Cortex of kidney (tissue), 1 donor: ENCODE measurements at places on chromosomes 11 and 22.

- no peak for DNase-seq
Measured at GRCh38 chr22:46895753-46896152, 133.3 kb downstream of the TBC1D22A start.

DNA sequence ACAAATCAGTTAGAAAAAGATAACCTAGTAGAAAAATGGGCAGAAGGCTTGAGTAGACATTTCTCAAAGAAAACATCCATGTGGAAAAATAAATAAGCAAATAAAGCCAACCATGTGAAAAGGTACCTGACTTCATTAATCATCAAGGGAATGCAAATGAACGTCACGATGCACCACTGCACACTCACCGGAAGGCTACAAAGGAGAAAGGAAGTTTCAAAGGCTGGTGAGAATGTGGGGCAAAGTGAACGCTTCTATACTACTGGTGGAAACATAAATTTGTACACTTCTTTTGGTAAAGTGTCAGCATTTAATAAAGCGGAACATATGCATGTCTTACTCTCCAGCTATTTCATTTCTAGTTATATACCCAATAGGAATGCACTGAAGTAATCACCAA, 166.8 kb downstream of the CSNK2A3 start:
- DNase-seq, result no peak

DNA sequence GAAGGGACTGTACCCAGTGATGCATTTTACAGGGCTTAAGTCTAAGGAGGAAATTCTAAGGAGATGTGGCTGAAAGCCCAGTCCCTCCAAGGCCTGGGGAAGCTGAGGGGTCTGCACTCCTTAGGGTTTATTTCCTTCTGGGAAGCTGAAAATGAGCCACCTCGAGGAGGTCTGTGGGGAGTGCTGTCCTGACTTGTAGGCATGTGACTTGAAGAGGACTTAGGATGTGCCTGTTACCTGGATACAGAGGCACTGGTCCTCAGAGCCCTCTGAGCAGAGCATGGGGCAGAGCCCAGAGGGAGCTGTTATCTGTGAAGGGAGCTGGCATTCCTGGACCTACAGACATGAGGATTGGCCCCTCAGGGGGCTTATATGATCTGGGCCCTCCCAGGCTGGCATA, 77.1 kb downstream of the TP53I11 start:
- no peak for DNase-seq

GRCh38 chr11:103768816-103769215, 267.6 kb upstream of the DDI1 start:
- DNase-seq, result no peak

GRCh38 chr22:44571566-44572413, 73.8 kb upstream of the RTL6 start:
- no peak for DNase-seq
